ENCODE measurements at places on chromosomes 5 and 9.

- DNase-seq = no peak
These were observed 243.5 kb downstream of the MAT2B start for GRCh38 chr5:163748934-163749333.

DNA sequence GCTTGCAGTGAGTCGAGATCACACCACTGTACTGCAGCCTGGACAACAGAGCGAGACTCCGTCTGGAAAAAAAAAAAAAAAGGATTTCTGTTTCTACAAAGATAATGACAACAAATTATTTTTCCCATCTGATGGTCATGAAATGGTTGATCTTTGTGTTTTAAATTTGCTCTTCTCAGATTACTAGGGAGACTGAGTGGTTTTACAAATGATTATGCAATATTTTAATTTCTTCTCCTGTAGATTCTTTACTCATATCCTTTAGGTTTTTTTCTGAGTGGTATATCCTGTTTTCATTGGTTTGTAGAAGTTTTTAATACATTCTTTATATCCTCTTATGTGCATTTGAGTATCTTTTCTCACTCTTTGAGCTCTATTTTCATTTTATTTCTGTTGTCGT is 20.6 kb upstream of the AUH start:
- DNase-seq = no peak

- no peak for DNase-seq
These were observed 40.6 kb upstream of the F2R start for GRCh38 chr5:76675364-76675763.

DNA sequence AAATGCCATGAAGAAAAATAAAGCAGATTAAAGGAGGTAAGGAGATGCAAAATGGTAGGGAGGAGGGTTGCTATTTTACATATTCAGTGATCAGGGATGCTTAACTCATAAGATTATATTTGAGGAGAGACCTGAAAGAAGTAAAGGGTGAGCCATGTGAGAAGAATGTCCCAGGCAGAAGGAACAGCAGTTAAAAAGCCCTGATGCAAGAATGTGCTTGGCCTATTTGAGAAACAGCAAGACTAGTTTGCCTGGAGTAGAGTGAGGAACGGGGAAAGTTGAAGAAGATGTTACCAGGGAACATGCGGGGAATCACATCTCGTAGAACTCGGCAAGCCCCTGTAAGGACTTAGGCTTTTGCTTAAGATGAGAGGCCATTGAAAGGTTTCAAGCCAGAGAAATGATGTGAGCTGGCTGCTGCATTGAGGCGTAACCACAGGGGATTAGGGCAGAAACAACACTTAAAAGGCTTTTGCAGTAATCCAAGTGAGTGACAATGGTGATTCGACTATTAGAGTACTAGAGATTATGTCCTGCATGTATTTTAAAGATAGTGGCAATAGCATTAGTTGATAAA is 198.7 kb downstream of the VPS13A start:
- no peak for DNase-seq

DNA sequence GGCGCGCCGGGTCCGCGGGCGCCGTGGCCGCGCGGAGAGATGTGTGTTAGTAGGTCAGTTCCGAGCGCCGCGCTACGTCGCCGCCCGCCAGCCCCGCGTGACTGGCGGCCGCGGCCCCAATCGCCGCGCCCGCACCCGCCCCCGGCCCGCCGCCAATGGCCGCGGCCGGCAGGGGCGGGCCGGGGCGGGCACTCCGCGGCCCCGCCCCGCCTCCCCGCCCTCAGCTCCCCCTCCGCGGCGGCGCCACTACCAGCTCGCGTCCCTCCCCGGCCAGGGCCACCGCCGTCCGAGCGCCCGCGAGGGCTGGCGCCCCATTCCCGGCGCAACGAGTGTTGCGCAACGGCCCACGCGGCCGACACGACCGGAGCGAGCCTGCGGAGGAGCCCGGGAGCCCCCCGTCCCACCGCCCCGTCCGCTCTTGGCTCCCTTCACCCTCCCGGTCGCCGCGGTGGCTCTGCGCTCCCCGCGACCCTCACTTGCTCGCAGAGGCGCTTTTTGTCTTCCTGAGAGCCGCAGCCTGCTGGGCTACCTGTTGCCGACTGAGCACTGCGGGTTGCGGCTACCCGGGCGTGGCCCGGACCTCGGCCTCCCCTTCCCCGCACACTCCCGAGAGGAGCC is at the start of gene NFIL3:
TSS of gene NFIL3 (minus strand) at position 48 of the 618 bp plus-strand sequence. CDS start 13,098 bp downstream, outside the sequence.
- peak; percentile 84 for DNase-seq

- DNase-seq = no peak
These were observed 615.5 kb downstream of the RAB3C start for GRCh38 chr5:59198365-59198764.

- no peak for DNase-seq
These were observed 15.7 kb upstream of the TBC1D9B start for GRCh38 chr5:179923436-179923835.

- no peak for DNase-seq
These were observed 17.3 kb downstream of the ARPC5L start for GRCh38 chr9:124879226-124879625.

GRCh38 chr9:80552931-80553330 is 981.2 kb downstream of the TLE4 start:
- no peak for DNase-seq

DNA sequence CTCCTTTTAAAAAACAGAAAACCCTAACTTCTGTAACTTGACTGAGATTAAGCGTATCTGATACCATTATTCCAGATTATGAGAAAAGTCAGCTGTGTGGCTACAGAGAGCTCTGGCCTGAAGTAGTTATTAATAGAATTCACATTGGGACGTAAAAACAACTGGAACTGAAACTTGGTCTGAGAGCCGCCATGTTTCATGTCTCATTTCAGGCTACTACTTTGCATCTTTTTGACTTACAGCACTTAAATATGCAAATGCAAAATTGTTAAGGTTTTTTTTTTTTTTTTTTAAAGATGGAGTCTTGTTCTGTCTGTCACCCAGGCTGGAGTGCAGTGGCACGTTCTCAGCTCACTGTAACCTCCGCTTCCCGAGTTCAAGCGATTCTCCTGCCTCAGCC is 25.2 kb downstream of the MAP3K1 start:
- no peak for DNase-seq

DNA sequence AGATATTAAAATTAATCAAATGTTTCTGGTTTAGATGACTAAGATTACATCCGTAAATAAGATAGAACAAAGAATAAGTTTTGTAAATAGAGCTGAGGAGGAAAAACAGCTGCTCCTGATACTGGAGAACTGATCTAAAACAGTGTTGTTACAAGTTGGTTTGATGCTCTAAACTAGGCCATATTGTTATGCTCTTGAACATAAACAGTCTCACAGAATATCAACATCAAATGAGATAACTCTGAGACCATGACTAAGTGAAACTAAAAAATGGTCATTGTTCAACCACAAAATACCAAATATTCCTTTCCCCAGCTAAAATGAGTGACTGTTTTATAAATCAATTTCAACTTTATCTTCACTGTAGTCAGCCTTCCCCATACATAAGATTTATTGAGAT is 16.5 kb upstream of the SRFBP1 start:
- DNase-seq = no peak

GRCh38 chr5:137669811-137670210 is 66.1 kb downstream of the KLHL3 start:
- no peak for DNase-seq

GRCh38 chr9:2859776-2860379 is 16.0 kb upstream of the PUM3 start:
- peak; percentile 53 for DNase-seq

DNA sequence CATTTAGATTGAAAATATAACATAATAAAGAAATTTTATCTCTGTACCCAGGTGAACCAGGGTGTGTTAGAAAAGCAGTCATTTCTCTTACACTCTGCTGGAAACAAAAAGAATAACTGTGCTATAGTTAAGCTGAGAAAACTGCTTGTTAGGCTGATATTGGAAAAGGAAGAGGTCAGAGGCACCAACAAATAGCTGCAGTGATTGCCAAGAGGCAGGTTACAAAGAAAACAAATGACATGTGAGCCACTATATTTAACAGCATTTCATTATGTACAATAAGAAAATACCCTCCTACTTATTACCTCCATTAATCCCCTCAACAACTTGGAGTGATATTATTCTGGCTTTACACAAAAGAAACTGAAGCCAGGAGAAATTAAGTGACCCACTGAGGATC is 607.9 kb upstream of the TLE4 start:
- no peak for DNase-seq

DNA sequence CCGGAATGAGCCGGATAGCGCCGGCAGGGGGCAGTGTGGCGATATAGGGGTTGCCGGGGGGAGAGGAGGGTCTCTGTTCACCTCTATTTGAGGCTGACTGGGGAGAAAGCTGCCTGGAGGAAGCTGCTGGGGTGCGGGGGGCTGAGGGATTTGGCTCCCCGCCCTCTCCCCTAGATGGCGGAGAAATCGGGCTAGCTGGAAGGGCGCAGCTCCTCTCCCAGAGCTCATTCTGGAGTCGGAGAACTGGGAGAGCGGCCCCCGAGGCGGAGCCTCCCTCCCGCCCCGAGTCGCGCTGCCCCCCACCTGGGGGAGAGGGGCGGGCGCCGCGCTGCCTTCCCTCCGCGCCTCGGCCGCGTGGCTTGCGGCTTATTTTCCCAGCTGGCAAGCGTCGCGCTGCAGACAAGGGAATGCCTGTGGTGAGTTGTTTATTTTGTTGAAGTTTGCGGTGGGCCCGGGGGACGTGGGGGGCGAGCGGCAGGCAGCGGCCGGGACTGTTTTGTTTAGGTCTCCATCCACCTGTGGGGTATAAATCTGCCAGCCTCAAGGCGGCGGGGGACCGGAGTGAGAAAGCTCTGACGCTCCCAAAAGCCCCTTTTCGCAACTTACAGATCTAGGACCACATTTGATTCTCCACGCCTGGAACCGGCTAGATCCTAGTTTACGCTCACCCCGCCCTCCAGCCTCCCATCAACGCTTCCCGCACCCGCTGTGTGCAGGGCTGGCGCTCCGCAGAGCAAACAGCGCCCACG is 4.1 kb upstream of the RGMB start:
- peak; percentile 49 for DNase-seq
